ENCODE measurements at places on chromosomes 3 and 15.

DNA sequence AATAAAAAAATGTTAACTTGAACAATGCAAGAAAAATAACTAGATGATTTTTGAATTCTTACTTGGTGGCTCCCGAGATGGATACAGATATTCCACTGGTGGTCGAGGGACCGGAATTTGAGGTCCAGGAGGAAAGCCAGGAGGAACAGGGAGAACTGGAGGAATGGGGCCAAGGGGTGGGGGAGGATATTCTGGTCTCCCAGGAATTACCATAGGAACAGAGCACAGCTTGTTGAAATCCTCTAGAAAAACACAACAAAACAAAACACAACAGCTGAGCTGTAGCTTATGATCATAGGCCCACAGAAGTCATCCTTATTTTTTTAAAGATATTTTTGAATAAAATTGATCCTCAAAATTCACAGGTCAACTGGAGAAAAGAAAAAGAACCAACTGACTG is 129.4 kb downstream of the FBN1 start:
- no peak for DNase-seq

GRCh38 chr3:107976202-107976800 is 114.5 kb downstream of the CD47 start:
- no peak for DNase-seq

DNA sequence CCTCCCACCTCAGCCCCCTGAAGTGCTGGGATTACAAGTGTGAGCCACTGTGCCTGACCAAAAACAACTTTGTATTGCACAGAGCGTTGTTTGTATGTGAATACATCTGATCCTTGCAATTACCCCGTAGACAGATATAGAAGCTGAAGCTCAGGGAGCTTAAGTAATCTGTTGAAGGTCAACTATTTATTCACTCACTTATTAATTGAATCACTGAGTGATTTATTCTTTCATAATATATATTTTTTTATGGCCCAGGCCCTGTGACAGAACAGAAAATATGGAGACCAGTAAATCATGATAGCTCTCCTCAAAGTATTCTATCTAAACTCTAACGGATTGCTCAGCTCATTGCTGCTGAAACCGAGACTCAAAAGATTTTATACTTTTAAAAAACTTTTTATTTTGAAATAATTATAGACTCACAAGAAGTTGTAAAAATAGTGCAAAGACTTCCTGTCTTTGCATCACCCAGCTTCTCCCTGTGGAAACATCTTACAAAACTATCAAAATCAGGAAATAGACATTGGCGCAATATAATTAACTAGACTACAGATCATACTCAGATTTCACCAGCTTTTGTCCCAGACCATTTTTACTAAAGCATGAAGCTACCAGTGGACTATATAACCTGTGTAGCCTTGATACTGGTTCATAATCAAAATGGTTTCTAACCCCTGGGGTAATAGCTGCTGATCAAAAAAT is 466.1 kb downstream of the PDCD6IP start:
- DNase-seq: no peak

- DNase-seq: no peak
Observed at GRCh38 chr3:23650371-23651140, 155.2 kb upstream of the UBE2E1 start.

DNA sequence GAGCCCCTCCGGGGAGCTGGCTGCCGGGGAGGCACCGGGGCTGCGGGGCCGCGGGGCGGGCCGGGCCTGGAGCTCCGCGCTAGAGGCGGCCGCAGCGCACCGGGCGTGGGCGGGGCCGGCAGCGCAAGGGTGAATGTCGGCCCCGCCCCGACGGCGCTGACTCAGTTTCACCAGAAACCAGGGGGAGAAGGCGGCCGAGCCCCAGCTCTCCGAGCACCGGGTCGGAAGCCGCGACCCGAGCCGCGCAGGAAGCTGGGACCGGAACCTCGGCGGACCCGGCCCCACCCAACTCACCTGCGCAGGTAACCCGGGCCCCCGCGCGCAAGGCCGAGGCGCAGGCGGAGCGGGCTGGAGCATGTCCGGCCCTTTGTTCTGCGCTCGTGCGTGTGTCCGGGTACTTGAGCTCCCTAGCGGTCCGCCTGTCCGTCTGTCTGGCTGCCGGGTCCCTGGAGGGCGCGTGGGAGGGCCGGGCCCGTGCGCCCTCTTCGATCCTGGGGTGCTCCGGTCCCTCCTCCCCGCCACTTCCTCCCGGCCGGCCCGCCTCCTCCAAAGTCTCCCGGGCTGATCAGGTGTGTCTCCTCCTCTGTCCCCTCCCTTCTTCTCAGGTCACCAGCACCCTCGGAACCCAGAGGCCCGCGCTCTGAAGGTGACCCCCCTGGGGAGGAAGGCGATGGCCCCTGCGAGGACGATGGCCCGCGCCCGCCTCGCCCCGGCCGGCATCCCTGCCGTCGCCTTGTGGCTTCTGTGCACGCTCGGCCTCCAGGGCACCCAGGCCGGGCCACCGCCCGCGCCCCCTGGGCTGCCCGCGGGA is at the start of gene SPINT1:
Gene SPINT1, plus strand, starts transcription at position 164 of the 811 bp plus-strand sequence. Its CDS starts 507 bp downstream, at position 671.
- DNase-seq: no peak

GRCh38 chr3:32480604-32481003 is 22.0 kb downstream of the CMTM6 start:
- DNase-seq: no peak

DNA sequence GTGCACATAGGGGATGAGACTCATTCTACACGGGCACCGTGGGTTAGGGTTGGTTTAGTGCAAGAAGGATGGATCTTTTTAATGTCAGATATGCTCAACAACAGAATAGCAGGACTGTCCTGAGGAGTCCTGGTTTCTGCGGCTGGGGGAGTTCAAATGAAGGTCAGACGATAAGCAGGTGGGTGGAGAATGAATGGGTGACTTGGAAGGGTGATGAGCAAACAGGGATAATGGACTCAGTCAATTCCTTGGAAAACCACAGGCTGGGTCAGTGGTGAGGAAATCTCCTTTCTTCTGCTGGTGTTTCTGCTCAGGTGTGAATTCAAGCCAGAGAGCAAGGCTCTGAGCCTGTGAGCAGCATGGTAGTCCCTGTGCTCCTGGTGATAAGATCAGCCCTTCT is 59.9 kb downstream of the MESD start:
- no peak for DNase-seq

- DNase-seq: no peak
Observed at GRCh38 chr3:64900617-64901521, 213.1 kb upstream of the ADAMTS9 start.

DNA sequence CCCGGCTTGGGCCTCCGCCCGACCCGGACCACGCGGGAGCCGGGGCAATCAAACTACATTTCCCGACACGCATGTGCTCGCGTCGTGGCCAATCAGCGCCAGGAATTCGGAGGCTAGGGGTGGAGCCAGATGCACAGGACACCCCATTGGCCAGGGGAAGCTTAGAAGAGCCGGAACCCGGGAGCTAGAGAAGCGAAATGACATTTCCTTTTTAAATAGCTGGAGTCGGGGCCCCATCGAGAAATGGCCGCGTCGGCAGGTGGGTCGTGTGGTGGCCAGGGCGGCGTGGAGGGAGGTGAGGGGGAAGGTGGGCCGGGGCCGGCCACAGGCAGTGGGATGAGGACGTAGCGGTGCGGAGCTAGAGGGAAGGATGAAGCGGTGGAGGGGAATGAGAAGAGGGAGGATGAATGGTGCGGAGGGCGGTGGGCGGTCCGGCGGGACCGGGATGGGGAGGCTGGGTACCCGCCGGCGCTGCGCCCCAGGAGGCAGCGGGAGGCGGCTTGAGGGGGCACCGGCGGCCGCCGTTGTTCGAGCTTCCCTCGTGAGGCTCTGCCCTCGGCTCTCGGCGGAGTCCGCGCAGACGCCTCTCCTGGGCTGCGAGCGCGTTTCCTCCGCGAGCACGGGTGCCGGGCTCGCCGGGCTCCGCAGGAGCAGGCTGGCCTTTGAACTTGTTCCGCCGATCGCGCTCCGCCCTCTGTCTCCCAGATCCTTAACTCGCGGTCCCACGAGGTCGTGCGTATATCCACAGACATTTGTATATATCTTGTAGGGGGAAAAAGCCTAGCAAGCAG is at the start of gene KBTBD8:
Gene KBTBD8, plus strand, starts transcription at position 195 of the 791 bp plus-strand sequence. Its CDS starts 49 bp downstream, at position 244.
- peak; percentile 85 for DNase-seq

- DNase-seq: no peak
Observed at GRCh38 chr15:64813075-64813474, 12.4 kb downstream of the PIF1 start.

DNA sequence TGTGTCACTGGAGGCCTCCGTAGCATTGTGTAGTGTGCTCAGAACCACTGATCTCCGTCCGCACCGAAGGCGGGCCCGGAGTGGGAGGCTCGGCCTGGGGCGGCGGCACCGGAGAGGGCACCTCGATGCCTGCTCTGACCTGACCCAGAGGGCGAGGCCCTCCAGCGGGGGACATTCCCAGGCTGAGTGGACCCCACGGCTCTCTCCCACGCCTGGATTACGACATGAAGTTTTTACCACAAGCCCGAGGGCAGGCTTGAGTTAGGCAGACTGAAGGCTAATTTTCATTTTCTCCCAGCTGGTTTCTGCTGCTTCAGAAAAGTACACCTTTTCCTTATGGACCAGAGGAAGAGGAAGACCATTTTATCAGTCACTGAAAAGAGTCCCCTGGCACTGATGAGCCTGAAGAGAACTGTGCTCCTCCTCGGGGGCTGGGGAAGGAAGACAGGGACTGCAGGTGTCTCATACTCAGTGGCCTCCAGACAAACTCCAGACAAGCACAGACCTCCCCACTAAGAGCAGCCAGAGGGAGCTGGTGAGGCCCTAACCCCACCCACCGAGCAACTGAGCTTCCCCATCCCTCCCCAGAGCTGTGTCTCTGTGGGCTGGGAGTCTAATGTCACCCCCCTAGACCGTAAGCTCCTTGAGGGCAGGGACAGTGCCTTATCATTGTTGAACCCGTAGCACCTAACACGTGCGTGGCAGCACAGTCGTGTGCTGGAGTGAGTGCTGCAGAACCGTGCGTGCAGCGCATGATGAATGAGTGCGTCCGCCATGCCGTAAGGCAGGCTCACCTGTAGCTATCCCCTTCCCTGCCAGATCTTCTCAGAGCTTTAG is 74.5 kb upstream of the BLM start:
- no peak for DNase-seq

GRCh38 chr3:42539871-42540714 is 37.6 kb downstream of the VIPR1 start:
- no peak for DNase-seq

GRCh38 chr3:151584566-151584965 is 123.7 kb upstream of the IGSF10 start:
- DNase-seq: no peak

DNA sequence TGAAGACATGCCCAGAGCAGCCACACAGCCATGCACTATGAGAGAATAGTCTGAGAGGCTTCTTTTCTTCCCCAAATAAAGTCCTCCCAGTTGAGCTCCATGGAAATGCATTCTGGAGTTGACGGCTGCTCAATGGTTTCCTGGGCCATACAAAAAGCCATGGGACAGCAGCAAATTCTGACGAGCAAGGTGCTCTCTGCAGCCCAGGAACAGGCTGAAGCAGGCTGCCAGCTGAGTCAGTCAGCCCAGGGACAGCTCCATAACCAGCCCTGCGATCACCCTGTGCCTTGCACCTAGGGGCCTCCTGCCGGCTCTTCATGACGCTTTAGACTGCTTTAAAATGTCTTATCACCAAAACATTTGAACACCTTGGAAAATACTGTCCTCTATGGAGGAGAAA is 256.3 kb upstream of the CHRNA7 start:
- no peak for DNase-seq

- no peak for DNase-seq
Observed at GRCh38 chr3:151357463-151357850, 27.1 kb downstream of the P2RY12 start.

GRCh38 chr15:81400640-81401236 is 26.7 kb upstream of the TMC3 start:
- no peak for DNase-seq

- no peak for DNase-seq
Observed at GRCh38 chr3:184687363-184688015, 24.4 kb downstream of the MAGEF1 start.

DNA sequence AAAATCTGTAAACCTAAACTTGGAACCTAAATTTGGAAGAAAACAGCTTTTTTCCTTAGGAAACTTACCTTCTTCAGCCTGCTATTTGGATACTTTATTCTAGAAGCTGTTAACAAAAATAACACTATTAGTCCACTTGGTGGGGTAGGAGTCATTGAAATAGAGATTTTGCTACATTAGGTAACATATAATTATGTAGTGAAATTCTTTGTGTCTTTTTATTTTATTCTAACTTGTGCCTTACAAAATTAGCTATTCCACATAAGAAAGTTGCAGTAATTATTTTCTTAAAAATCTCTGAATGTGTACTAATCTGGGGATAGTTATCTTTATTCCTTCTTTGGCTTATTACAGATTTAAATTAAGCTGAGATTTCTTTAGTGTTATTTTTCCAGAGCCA is 360.4 kb upstream of the ROBO2 start:
- DNase-seq: no peak

DNA sequence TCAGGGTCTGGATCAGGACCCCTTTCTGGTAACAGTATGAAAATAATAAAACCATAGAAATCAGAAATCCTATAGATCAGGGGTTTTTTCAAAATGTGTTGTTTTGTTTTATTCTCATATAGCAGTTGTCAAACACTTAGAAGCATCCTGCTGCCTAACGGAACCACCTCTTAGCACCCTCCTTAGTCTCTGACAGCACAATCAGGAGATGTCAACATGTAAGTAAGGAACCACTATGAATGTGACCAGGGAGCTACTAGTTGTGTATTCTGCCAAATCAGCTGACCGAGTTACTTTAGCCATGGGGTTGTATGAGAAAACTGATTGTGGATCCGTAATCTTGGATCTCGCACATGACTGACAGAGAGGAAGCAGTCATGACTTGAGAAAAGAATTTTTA is 22.2 kb downstream of the CCDC39 start:
- DNase-seq: no peak

DNA sequence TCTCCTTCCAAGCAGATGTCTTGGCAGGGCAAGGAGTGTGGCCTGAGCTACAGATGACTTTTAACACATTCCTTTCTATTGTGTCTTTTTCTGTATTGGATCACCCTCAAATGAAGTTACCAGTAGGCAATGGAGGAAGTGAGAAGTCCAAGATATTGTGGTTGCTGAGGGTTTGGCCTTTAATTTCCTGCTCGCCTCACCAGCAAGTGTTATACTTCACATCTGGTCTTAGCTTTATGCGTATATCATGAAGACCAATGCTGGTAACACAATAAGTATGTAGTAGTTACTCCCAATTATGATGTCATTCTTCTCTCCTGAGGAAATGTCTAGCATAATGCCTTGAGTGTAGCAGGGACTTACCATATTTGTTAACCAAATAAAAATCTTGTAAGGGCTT is 179.9 kb downstream of the ZIC1 start:
- no peak for DNase-seq

DNA sequence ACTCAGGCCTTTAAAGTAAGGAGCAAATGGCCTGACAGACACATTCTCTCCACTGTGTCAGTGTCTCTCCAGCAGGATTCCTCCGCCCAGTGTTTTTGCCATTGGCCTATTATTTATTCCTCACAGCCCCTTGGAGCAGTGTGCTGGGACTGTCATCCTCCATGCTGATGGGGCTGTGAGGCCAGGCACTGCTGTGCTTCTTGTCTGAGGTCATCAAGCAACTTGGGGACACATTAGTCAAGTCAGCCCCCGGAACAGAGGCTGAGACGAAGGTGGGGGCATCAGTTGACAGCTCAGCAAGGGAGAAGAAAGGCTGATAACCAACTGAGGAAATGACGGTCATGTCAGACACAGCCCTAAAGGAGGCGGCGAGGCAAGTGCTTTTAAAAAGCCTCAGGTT is 67.4 kb downstream of the XXYLT1 start:
- DNase-seq: no peak

All from NCI-H187 treated with DMSO at 0.1 percent for 48 hours (cell line).